MG63 (cell line): ENCODE measurements at places on chromosomes 2 and 18. TPM values are rescaled to one million over a fixed set of nuclear protein-coding genes. Genes with fewer than 3 reads are reported as not detected.

- DNase-seq, result no peak
Observed at GRCh38 chr2:150484006-150484405, 3.5 kb downstream of the RND3 start.

DNA sequence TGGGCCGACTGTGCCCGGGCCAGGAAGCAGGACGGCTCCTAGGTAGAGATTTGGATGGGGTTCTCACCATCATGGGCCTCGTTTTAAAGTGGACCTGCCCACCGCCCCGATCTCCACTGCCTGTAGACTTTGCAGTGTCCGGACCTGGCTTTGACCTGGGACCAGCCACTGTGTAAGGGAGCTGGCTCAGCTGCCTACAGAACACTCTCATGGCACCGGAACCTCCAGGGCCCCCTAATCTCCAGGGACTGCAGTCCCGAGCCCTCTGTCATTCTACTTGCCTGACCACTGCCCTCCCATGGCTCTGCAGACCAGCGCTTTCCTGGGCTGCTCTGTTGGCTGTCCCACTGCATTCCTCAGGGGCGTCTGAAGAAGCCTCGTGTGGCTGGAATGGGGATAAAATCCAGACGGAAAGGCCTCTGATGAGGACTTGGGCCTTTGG, 120.8 kb downstream of the GLI2 start:
- DNase-seq, result peak; percentile 49

DNA sequence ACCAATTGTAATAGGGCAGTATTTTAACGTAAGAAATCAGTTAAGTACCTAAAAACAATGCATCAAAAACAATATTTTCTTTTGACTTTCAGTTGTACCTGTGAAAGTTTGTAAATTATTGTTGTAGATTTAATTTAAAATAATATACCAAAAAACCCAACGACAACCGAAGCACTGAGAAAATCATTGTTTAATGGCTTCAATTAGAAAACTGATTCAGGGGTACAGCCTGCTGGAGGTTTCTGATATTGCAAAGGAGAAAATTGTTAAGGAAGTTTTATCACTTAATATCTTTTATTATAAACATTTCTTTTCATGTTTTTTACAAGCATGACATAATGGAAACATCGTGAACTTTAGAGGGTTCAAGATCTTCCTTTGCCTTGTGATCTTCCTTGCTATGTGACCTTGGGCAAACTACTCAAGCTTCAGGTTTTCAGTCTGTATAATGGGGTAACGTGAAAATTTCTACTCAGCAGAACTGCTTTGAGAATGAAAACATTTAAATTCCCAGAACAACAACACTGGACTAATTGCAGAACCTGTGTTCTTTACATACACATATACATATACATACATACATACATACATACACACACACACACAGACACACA, 76.3 kb upstream of the GLS start:
- no peak for DNase-seq

DNA sequence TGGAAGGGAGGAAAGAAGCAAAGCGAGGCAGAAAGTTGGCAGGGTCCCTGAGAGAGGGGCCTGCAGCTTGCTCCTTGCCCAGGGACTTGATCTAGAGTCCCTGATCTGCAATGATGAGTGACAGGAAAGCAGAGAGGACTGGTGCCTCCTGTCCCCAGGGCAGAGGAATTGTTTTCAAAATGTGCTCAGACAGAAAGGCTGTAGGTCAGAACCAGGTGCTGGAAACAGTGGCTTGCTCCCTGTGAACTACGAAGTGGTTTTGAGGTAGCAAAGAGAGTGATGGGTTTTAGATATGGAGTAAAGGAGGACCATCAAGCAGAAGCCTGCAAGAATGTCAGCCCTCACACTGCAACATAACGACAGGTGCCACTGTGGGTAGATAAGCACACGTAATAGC, 164.9 kb upstream of the SERTAD2 start:
- DNase-seq, result no peak

DNA sequence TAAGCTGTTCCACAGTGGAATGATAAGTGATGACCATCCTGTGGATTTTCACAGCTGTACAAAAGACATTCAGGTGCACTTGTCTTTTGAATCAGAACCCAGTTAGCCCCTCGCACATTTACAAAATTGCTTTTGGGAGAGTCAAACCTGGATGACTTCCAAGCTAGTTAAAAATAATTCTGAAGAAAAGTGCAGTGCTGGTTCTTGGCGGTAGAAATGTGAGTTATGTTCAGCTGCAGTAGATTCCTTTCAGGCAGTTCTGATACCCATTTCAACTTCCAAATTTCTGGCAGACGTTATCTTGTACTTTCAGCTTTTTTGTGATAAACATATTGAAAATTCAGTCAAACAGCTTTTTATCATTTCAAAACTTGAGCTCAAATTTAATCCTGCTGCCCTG, 324.7 kb downstream of the NRXN1 start:
- no peak for DNase-seq

- DNase-seq, result peak; percentile 80
Observed at GRCh38 chr2:240435457-240435947, at the start of gene GPC1. TSS of gene GPC1 (plus strand) at chr2:240435663. CDS start at chr2:240435919, 256 bp downstream.

DNA sequence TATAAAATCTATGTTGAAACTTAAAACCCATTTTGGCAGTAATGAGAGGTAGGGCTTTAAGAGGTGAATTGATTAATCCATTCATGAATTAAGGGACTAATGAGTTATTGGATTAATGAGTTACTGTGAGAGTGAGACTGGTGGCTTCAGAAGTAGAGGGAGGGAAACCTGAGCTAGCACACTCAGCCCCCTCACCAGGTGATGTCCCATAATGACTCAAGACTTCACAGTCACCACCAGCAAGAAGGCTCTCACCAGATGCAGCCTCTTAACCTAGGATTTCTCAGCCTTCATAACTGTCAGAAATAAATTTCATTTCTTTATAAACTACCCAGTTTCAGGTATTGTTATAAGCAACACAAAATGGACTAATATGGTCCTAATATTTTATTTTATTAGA, 621.7 kb upstream of the ACVR2A start:
- no peak for DNase-seq

GRCh38 chr2:82089518-82089917, 1785.0 kb upstream of the LRRTM1 start:
- DNase-seq, result no peak

BUB1 gene
- total RNA-seq, result 54.3 and 87.3 TPM in 2 replicates

PRKAG3 gene
- total RNA-seq, result not detected in 2 replicates

LYG1 gene
- total RNA-seq, result not detected in 2 replicates

EML6 gene
- 0.52 TPM in 1 of 2 replicates, not detected in the other for total RNA-seq

SCYGR4 gene
- not detected in 2 replicates for total RNA-seq

AMER3 gene
- total RNA-seq, result not detected in 2 replicates

SERPINB11 gene
- total RNA-seq, result not detected in 2 replicates
